IMR-90 (cell line): ENCODE measurements at places on chromosomes 7 and 10. TPM values are rescaled to one million over a fixed set of nuclear protein-coding genes. Genes with fewer than 3 reads are reported as not detected.

SYNPO2L gene
- under 0.01 and 0.18 TPM in 2 replicates for total RNA-seq

LIPN gene
- total RNA-seq: not detected in 2 replicates

DEPP1 gene
- 11.7 and 13.6 TPM in 2 replicates for total RNA-seq

PRSS37 gene
- total RNA-seq: not detected in 2 replicates

GRCh38 chr10:121519901-121520493 is 78.2 kb downstream of the FGFR2 start:
- H3K27ac ChIP-seq: no peak overlapping the region
- no peak for DNase-seq
- no peaks in the 10 kb centered on the region for H3K4me1 ChIP-seq
- H3K4me3 ChIP-seq: no peak overlapping the region
- H3K36me3 ChIP-seq: no peaks in the 10 kb centered on the region

GRCh38 chr10:113071446-113071845 is 121.4 kb downstream of the TCF7L2 start:
- H3K27me3 ChIP-seq: no peaks in the 10 kb centered on the region
- H3K27ac ChIP-seq: no peak overlapping the region
- DNase-seq: peak; percentile 55

GRCh38 chr10:102649797-102650654 is 5.7 kb downstream of the TRIM8 start:
- H3K36me3 ChIP-seq: peaks cover 45% of the 10 kb centered on the region
- peak overlapping the region; percentile 38 for H3K27ac ChIP-seq
- no peaks in the 10 kb centered on the region for H3K27me3 ChIP-seq
- H3K4me1 ChIP-seq: peaks cover 40% of the 10 kb centered on the region

- H3K36me3 ChIP-seq: no peaks in the 10 kb centered on the region
- no peak for DNase-seq
- H3K4me1 ChIP-seq: no peaks in the 10 kb centered on the region; the same call in 1 of the 2 replicates
Observed at GRCh38 chr10:111072232-111072631, 4.6 kb upstream of the ADRA2A start.

GRCh38 chr7:1665549-1666316 is 4.3 kb upstream of the ELFN1 start:
- H3K27ac ChIP-seq: no peak overlapping the region
- peaks cover 2% of the 10 kb centered on the region; the same call in 1 of the 2 replicates for H3K4me1 ChIP-seq
- peak overlapping the region; percentile 42 for H3K4me3 ChIP-seq
- H3K36me3 ChIP-seq: no peaks in the 10 kb centered on the region
- peak; percentile 4 for DNase-seq

DNA sequence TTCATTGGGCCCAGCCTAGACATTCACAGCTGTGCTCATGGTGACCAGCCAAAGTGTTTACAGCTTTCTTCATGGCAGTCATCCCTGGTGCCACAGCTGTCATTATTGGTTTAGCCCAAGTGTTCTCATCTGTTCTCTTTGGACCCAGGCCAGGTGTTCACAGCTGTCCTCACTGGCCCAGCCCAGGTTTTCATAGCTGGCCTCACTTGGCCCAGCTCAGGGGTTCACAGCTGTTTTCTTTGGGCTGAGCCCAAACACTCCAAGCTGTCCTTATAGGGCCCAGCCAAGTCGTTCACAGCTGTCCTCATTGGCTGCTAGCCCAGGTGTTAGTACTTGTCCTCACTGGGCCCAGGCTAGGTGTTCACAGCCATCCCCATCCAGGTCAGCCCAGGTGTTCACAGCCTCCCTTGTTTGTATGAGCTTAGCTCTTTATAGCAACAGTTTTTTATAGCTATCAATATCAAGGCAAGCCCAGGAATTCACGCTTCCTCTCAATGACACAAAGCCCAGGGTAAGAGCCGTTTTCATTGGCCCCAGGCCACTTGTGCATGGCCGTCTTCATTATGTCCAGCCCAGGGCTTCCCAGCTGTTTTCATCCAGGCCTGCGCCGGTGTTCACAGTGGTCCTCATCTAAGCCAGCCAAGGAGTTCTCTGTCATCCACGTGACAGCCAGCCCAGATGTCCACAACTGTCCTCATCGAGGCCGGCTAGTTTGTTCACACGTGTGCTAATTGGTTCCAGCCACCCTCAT is 11.6 kb downstream of the FRG2B start:
- no peaks in the 10 kb centered on the region for H3K27me3 ChIP-seq
- H3K36me3 ChIP-seq: no peaks in the 10 kb centered on the region
- no peak for DNase-seq
- no peak overlapping the region for H3K4me3 ChIP-seq
- no peaks in the 10 kb centered on the region for H3K4me1 ChIP-seq

DNA sequence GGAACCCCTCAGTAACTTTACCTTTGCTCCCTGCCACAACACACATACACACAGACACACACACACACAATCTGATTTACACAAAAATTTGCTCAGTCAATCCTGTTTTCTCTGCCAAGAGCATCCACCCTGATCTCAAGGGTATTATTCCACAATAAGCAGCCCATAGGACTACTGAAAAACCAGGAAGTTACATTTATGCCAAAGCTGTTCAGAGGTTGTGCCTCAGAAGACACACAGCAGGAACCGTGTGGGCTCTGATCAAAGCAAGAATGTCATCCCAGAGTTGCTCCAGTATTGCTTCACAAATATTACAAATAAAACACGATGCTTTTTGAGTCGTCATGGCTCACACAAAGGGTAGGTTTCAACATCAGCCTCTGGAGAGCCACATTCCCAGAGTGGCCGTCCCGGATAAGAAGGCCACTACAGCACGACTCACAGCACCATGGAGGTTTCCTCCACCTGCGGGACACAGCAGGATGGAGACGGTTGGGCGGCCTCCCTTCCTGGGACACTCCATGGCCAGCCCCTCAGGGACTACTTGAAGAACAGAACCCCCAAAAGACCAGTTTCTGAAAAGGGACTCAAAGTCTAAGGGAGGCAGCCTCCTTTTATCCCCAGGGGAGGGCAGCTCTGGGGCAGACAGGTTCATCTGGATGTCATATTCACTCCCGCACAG is 1.6 kb downstream of the AIFM2 start:
- no peaks in the 10 kb centered on the region for H3K27me3 ChIP-seq
- H3K27ac ChIP-seq: peak overlapping the region; percentile 7; the same call in 1 of the 2 replicates
- H3K36me3 ChIP-seq: peaks cover 5% of the 10 kb centered on the region; the same call in 1 of the 2 replicates
- DNase-seq: peak; percentile 71
